Right kidney (tissue), 9 donors: ENCODE measurements at places on chromosomes 2 and 18.

- DNase-seq, result no peak
Observed at GRCh38 chr18:37712776-37713175, 147.2 kb upstream of the CELF4 start.

DNA sequence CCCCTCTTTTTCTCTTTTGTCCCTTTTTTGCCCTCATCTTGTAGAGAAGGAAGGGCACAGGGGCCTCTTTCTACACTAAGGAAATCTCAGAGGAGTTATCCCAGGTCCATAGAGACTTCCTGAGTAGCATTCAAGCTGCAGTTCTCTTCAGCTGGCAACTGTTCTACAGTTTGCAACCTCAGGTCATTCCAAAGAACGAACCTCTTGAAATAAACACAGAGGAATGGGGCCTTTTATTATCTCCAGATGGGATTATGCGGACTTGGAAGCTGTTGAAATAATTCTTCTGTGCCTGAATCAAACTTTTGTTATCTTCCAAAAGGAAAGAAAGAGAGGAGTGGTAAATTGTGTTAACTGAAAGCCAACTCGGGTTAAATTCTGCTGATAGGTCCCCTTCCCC, 31.0 kb upstream of the NFE2L2 start:
- no peak for DNase-seq

DNA sequence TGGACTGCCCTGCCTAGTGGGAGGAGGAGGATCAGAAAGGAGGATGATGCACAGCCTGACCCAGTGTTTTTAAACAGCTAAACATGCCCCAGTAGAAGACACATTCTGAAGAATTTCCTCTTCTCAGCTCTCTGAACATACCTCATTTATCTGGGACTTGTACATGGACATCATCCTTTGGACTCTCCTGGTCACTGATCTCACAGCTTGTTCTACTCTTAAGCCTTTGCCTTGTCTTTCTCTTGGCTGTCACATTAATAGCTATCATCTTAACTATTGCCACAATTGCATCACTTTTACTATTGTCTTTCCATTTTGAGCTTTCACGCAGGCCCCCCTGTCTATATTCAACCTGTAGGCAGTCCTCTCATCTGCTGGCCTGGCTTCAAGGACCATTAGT, 42.0 kb upstream of the PGAP1 start:
- no peak for DNase-seq

- no peak for DNase-seq
Observed at GRCh38 chr2:192570788-192571187, 376.1 kb upstream of the TMEFF2 start.

DNA sequence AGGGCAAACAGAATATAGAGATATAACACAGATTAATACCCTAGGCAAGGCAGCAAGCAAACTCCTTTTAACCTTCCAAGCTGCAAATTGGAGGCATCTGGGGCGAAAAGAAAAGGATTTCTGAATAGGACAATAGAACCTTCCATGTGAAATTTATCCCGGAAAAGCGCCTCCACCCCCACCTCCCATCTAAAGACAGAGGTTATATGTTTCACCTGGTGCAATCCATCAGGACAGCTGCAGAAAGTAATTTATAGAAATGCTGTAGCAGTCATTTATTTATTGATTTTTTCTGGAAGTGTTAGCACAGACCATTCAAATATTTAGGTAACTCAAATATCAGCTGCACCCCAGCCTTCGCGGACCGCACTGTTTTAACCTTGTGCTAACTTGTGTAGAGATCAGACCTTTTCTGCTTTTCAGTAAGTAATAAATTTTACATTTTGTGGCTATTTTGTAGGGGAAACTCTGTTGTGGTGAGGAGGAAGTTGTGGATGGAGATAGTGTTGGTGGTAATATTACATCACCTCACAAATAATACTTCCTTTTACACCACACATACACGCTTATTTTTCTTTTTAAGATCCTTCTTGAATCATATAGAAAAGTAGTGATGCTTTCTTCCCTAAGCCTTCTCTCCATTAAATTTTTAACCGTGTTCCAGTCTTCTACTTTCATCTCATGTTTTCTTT, 919.3 kb upstream of the CDH2 start:
- DNase-seq, result no peak

DNA sequence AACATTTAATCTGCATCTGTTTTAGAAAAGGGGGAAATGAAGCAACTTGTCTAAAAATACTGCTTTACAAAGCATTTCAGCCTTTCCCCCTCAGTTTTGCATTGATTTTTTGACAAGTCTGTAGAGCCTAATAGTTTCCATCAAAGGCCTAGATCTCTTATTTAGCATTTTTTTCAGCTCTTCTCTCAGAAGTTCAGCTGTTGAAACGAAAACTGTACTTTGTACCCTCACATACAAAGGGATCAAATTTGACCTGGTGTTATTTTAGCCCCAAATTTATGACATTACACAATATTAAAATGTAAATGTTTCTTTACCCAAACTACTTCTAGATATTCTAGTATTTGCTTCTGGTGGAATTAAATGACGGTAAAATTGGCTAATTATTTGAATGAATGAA, 13.0 kb downstream of the YPEL5 start:
- no peak for DNase-seq

- DNase-seq, result no peak
Observed at GRCh38 chr2:159078443-159078842, 110.0 kb downstream of the TANC1 start.

DNA sequence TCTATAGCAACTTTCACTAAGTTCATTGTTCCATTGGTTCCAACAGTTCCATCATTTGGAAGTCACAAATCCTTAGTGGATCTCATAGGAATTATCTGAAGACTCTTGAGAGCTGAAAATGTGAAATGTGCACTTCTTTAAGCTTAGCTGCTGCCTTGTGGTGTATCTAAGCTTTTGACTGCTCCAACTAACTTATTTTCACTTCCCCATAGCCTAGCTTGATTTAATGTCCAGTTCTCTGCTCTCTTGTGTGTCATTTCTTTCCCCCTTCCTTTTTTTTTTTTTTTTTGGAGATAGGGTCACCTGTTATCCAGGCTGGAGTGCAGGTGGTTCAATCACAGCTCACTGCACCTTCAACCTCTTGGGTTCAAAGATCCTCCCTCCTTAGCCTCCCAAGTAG, 34.9 kb upstream of the CD302 start:
- DNase-seq, result no peak

DNA sequence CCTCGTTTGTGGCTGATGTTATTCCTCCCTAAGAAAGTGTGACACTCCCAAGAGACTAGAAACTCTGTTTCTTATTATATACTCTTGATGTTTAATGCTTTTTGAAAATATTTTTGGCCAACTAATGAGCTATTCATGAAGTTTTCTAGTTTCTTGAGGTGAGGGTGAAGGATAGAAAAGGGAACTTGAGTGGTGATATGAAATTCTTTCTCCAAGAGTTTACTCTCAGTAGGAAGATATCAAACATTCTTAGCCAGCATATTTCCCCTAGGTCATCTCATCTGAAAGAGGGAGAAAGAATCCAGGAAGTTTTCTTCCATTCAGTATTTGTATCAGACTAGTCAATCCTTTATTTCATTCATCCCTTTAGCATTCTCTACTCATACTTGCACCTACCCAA, 95.7 kb downstream of the MAP3K20 start:
- DNase-seq, result no peak

- no peak for DNase-seq
Observed at GRCh38 chr18:57866355-57866754, 63.2 kb upstream of the ATP8B1 start.

DNA sequence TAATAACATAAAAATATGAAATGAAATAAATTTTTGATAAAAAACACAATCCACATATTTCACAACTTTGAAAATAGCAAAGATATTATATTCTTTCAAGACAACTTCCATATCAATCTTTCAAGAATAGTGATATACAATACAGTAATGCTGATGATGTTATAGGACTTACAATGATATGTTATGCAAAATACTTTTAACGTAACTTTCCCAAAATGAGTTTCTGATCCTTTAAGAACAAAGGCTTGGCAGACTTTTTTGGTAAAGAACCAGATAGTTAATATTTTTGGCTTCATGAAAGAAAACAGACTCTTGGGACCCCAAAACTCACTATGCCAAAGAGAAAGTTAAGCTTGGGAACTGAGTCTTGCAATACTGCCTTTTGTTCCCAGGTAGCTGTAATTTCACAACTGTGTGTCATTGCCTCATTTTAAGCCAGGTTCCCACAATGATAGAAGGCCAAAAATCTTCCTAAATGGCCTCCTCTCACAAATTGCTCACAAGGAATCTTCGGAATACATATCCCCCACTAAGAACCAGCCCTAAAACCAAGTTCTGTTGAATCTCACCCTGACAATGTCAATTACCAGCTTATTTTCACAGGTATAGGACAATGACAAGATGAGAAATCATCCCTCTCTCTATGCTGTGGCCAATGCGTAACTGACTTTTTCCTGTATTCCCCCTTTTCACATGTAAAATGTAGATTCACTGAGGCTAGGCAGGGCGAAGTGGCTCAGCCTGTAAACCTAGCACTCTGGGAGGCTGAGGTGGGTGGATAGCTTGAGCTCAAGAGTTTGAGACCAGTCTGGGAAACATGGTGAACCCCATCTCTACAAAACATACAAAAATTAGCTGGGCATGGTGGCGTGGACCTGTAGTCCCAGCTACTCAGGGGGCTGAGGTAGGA, 54.8 kb upstream of the STRN start:
- DNase-seq, result no peak

- no peak for DNase-seq
Observed at GRCh38 chr2:32495139-32495538, 132.7 kb upstream of the TTC27 start.

- peak; percentile 72 for DNase-seq
Observed at GRCh38 chr2:88765154-88765888, 73.8 kb downstream of the RPIA start.

GRCh38 chr2:219709331-219709761, 81.9 kb downstream of the SLC4A3 start:
- DNase-seq, result no peak

- DNase-seq, result no peak
Observed at GRCh38 chr2:163774862-163775261, 39.1 kb upstream of the FIGN start.

DNA sequence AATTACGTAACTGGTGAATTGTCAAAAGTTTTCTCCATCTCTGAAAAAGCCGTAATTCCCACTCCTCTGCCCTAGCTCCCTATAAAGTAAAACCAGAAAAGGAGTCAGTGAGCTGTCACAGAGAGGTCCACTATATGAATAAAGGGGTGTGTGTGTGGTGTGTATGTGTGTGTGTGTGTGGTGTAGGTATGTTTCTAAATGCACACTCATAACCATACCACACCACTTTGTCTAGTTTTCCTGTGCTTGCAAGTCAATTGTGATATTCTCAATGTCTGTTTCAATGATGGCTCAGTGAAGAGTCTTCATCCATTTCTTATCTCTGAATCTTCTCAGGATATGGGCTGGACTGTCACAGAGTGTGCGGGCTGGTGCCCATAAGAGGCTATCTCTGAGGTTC, 54.8 kb upstream of the CCDC68 start:
- DNase-seq, result no peak

- no peak for DNase-seq
Observed at GRCh38 chr2:28226558-28226957, 166.1 kb upstream of the FOSL2 start.

- DNase-seq, result no peak
Observed at GRCh38 chr2:201151127-201151981, 31.6 kb upstream of the CASP10 start.

DNA sequence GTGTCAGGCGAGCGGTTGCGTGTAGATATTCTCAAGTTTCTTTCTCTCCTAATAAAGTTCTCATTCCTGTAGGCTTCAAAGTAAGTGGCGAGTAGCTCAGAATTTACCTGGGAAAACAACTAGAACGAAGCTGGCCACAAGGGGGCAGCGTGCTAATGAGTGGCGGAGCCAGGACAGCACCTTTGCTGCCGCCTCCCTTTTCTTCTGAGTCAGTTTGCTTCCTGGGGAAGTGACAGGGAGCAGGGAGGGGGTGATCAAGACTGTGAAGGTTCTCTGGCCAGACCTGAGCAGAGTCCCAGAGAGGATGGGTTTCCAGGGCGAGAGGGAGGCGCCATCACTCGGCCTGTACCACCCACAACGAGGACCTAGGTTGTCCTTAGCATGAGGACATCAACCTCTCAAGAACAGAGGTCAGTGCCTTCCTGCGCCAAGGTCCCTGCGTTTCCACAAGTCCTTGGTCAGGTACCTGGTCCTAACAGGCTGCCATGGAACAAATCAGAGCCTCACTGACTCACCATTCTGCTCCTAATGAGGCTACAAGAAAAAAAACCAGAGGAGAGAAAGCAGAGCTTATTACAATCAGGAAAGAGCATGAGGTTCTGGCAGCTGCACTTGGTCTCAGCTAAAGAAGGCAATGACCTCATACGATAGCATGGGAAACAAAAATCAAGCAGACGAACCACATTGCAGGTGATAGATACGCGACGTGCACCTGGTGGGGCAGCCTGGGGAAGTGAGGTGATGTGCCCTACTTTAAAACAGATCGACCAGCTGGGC, 98.7 kb downstream of the PLB1 start:
- peak; percentile 77 for DNase-seq

GRCh38 chr18:9947248-9947647, 33.4 kb downstream of the VAPA start:
- DNase-seq, result no peak

DNA sequence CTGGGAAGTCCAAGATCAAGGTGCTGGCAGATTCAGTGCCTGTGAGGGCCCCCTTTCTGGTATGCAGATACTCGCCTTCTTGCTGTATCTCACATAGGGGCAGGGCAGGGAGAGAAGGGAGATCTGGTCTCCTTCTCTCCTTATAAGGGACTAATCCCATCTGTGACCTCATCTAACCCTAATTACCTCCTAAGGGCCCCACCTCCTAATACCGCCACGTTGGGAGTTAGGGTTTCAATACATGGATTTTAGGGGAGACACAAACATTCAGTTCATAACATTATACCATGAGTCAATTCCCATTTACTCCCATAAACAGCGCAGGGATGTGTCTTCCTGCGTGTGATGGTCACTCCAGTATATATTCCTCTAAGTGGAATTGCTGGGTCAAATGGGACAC, 73.8 kb upstream of the TXNDC2 start:
- DNase-seq, result no peak

DNA sequence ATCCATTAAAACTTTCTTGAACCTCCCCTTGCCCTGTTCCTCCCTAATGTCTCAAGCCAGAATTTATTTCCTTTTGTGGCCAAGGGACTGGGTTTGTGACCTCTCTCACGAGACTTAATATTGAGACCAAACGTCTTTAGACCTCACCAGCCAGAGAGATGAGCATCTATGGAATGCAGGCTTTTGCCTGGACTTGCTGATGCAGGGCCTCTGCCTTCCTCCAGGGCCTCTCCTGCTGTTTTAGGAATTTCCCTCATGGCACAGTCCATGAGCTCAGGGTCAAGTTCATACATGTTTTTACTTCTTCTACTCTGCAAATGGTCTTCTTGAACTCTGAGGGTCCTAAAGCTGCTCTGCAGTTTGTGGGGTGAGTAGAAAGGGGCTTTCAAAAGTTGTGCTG, 22.3 kb downstream of the IL1B start:
- no peak for DNase-seq
